Right renal cortex interstitium (tissue), 3 donors: ENCODE measurements at places on chromosomes 2 and 18. TPM values are rescaled to one million over a fixed set of nuclear protein-coding genes. Genes with fewer than 3 reads are reported as not detected.

DNA sequence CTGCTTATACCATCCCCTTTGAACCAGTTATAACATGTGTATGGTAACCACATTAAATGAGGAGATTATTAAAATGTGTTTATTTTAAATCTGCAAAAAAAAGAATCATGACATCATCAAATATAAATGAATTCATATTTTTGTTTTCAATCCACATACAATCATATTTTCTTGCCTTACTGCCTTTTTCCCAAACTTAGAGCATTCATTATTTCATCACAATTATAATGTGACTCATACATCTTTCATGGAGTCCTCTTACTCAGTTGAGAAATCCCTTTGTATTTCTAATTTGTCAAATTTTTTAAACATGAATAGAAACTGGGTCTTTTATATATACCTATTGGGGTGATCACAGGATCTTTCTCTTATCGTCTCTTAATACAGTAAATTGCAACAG lies 909.6 kb downstream of the DSC3 start:
- DNase-seq, result no peak

DNA sequence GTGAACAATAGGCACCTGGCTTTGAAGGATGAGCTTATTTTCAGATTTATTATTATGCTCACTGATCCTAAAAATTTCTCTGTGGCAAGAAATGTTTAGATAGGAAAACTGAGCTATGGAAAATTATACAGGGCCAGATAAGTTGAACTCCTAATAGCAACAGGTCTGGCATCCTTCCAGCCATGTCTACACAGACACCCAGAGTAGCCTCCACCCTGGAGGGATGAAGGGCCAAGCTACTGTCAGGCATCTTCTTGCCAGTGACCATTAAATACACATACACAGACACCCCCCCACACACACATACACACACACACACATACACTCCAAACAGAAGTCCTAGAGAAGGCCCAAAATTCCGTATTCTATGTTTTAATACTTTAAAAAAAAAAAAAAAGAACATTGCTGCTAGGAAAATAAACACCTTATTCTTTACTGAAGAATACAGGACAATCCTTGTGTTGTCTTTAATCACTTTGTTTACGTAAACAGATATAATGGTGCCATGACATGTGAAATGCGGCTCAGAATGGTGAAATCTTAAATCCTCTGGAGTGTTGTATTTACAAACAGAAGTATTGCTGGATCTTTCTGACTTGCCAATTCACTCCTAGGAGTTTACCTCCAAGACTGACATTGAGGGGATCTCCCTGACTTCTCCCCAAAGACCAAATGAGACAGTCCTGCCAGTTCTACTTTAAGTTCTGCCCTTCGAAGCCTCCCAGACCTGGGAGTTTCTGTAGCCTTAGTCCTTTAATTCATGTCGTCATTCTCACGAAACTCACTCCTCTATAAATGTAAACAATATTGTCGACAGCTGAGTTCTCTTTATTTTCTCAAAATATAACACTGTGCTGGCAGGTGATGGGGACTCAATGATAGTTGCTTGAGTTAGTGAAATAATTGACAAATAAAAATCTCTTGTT lies 163.1 kb downstream of the ANTXR1 start:
- DNase-seq, result no peak

The HOXD11 gene
- polyA plus RNA-seq, result 44.8 TPM

The CYBRD1 gene
- 46.4 TPM for polyA plus RNA-seq

The KIF1A gene
- 7.1 TPM for polyA plus RNA-seq

- DNase-seq, result no peak
These were observed 81.3 kb upstream of the KYNU start for GRCh38 chr2:142796161-142796560.
